IMR-90 (cell line): ENCODE measurements at places on chromosomes 1 and 21.

DNA sequence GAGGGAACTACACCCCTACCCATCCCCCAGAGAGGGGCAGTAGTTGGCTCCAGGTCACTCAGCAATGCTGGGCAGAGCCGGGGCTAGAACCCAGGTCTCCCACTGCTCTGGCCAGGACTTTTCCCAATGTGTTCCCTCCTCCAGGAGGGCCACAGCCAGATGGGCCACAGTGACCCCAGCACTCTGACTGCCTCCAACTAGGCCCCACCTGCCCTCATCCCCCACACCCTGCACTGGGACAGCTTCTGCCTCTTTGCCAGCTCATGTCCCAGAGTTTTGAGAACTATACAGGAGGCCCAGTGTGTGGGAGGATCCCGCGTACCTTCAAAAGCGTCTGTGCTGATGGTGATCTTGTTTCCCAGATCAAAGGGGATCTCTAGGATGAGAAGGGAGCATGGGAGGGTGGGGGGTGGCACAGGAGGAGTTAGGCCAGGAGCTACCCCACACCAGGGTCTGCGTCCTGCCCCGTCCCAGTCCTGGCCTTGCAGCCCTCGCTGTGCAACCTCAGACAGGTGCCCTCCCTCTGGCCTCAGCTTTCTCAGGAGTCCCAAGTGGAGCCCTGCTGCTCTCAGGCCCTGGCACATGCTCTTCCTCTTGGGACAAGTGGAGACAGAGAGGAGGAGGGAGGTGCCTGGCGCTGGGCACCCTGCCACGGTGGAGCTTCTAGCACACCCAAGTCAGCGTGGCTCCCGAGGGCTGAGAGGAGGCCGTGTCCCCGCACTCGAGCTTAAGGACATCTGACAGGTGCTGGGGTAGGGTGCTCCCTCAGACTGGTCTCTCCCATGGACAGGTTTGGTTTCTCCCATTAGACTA lies 22.0 kb downstream of the MYOM3 start:
- no peak for DNase-seq

- DNase-seq: peak; percentile 98
Measured at GRCh38 chr1:234721476-234722269, 111.7 kb upstream of the IRF2BP2 start.

GRCh38 chr1:228374711-228375577 lies 31.7 kb downstream of the TRIM11 start:
- peak; percentile 94 for DNase-seq

DNA sequence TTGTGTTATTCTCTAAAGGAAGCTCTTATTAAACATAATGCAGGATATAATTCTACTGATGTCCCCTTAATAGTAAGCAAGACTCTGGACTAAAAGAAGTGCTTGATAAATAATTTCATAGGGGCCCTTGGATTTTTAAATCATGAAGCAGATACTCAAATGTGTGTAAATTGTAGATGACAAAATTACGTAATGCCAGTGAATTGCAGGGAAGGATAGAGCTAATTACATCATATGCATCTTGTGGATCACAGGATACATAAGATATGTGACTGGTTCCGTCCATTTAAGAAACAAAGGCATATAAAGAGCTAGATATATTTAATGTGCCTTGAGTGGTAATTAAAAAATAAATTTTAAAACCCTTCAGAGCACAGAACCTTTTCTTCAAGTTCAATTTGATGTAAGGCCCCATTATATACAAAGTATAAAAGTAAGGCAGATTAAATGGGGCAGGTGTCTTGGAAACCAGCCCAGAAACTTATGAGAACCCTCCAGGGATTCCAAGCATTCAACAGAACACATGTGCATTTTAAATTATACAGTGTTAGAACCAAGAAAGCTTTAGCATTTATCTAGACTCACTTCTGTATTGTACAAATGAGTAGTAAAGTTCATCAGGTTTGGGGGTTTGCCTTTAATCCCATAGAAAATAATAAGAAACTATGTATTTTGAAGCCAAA lies 190.4 kb downstream of the NCAM2 start:
- DNase-seq: no peak

GRCh38 chr1:227947386-227947675 lies 401 bp downstream of the WNT9A start:
- no peak for DNase-seq

- DNase-seq: no peak
Measured at GRCh38 chr1:3692598-3692997, 40.3 kb downstream of the TP73 start.

DNA sequence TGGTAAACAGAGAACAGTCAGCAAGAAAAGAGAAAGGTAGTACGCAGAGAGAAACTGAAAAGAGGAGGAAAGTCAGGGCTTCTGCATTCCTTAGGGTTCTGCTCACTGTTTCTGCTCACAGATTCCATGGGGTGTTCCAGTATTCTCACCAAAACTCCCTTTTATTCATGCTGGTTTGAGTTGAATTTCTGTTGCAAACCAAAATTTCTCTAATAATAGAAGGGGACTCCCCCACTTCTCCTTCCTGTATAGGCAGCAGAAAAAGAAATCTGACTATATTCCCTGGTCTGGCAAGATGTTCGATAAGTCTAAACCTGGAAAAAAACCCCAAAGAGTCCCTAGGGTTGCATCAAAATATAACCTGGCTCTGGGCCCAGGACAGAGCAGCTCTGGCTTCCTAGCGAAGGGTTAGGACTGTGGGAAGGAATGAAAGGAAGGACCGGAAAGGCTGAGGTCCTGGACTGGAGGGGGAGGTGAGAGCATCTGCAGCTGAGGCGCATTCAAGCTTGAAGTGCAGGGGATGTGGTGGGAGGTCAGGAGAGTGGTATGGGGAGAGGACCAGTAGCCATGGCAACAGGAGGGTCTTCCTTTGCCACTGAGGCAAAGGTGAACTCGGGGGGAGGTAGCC lies 18.8 kb upstream of the RGS16 start:
- DNase-seq: no peak

DNA sequence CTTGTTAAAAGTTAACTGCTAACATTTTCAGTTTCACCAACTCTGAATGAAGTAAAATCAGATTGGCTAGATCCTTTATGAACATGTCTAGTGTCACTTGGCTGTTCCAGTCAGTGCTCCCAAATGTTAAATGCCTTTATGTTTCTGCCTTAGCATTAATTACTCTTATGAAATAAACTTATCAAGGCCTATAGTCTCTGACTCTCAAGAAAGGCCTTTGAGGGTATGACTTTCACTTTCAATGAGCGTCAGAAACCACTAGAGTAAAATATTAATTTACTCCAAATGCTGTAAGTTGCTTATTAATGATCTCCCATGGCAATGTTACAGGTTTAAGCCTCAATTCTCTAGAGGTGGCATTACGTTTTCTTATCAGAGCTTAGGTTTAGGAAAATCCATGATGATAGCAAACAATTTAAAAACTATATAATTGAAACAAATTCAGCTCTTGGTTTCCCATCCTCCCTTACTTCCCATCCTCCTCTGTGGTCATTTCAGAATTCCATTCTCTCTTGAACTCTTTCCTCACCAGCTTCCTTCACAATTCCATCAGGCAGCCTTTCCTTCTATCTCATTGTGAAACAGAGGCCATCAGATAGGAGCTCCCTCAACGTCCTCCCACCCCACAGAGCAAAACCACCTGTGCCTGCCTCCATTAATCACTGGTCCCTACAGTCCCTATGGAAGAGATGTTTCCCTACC lies 108.6 kb upstream of the COP1 start:
- no peak for DNase-seq

GRCh38 chr1:30778154-30778978 lies 20.8 kb upstream of the LAPTM5 start:
- peak; percentile 85 for DNase-seq

- DNase-seq: no peak
Measured at GRCh38 chr21:31659286-31659535, 282 bp upstream of the SOD1 start.

DNA sequence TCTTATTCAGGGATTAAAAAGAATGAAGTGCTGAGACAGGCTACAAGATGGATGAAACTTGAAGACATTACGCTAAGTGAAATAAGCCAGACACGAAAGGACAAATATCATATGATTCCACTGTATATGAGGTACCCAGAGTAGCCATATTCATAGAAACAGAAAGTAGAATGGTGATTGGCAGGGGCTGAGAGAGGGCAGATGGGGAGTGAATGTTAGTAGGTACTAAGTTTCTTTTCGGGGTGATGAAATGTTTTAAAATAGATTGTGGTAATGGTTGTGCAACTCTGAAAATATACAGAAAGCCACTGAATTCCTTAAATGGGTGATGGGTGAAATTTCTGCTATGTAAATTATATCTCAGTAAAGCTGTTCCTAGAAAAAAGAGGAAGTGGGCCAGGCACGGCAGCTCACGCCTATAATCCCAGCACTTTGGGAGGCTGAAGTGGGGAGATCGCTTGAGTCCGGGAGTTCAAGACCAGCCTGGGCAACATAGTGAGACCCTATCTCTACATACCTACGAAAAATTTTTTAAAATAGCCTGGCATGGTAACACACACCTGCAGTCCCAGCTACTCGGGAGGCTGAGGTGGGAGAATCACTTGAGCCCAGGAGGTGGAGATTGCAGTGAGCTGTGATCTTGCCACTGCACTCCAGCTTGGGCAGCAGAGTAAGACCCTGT lies 15.9 kb downstream of the SLC27A3 start:
- DNase-seq: peak; percentile 94

GRCh38 chr21:36005018-36005417 lies 55.3 kb downstream of the SETD4 start:
- peak; percentile 42 for DNase-seq

- DNase-seq: peak; percentile 85
Measured at GRCh38 chr1:67724928-67725560, 40.0 kb downstream of the GADD45A start.

DNA sequence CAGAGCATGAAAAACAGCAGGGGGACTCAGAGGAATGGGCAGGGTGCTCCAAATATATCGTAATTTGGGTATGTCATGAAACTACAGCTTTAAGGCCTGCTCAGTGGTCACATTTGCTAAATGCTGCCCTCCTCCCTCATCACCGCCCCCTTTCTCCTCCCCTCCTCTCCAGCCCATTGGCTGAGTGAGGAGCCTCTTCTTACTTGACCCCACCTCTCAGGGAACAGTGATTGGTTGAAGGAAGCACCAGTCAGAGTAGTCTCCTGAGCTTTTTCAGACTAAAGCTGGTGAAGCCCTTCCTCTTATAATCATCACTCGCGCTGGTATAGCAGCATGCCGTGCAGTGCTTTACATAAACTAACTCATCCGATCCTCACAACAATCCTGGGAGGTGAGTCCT lies 10.0 kb upstream of the TTC39A start:
- no peak for DNase-seq

GRCh38 chr1:235843461-235843961 lies 23.2 kb downstream of the LYST start:
- peak; percentile 68 for DNase-seq

DNA sequence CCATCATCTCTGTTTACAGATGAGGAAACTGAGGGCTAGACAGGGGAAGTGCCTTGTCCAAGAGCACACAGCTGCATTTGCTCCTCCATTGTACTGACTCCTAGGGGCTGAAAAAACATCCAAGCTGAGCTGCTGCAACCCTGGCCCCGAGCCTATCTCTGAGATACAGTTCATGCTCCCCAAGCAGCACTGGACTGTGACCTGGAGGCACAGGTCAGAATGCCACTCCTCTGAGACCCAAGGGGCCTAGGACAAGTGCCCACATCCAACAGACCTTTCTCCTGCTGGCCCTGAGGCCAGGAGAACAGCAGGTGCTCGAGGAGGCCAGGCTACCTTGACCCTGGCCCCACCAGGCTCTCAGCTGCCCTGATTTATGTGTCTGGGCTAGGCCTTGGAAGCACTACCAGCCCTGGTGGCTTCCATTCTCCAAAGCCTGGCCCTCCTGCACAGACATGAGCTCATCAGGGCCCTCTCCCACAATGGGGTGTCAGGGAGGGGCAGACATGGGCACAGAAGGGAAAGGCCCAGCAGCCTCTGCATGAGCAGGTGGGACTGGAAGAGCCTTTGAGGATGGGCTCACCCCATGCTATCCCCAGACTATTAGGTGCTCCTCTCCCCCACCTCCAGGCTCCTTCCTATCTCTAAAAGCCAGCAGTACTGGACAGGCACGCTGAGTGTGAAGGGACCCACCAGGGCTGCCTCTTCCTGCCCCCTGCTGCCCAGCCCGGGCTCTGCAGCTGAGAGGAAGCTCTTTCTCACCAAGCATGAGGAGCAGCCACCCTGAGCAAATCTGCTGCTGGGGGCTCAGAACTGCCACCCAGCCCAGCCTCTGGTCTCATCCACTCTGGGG lies 18.8 kb downstream of the ADGRB2 start:
- peak; percentile 53 for DNase-seq

DNA sequence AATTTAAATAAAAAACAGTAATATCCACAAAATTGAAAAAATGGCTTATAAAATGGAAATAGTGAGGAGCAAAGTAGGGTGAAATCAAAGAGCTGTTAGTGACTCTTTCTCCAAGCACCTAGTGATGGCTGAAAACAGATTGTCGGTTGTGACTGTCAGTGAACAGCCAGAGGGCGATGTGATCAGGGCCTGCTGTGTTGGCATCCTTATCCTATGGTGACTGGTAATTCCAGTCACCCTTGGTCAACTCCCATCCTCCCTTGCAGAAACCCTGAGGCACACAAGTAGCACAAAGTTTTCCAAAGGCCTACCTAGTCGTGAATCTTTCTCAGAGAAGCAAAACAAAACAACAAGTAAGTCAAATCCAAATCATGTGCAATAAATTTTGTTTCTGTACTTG lies 599.8 kb upstream of the CXADR start:
- DNase-seq: no peak

GRCh38 chr1:19356266-19356665 lies 44.1 kb downstream of the SLC66A1 start:
- DNase-seq: no peak

- peak; percentile 60 for DNase-seq
Measured at GRCh38 chr1:223711173-223711572, 1.2 kb upstream of the CAPN2 start.

- DNase-seq: no peak
Measured at GRCh38 chr1:152153996-152154395, 5.0 kb downstream of the RPTN start.

GRCh38 chr1:58248791-58249190 lies 297.7 kb downstream of the OMA1 start:
- DNase-seq: no peak
